GM13977 (cell line): ENCODE measurements at places on chromosomes 1 and 21.

DNA sequence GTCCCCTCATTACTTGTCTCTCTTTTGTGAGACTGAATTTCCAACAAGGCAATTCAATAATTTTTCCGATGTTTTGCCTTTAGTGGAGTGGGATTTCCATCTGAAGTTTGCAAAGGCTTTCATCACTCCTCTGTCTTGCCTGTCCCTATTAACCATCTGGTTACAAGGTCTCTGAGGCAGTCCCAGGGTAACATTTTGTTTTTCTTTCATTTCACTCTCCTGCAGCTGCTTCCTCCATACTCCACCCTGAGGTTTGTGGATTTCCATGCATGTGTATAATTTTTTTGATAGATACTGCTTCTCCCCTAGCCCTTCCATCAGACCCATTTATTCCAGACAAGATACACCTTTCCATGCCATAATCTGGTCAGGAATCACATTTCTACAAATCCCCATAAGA lies 366.8 kb downstream of the PTBP2 start:
- no peak for DNase-seq

GRCh38 chr21:36719614-36720013 lies 20.7 kb downstream of the SIM2 start:
- no peak for DNase-seq

GRCh38 chr1:205967554-205968335 lies 24.5 kb upstream of the SLC26A9 start:
- no peak for DNase-seq

- no peak for DNase-seq
Measured at GRCh38 chr1:7873801-7874795, 21.2 kb upstream of the UTS2 start.

- DNase-seq, result no peak
Measured at GRCh38 chr1:20124456-20125057, 5.2 kb upstream of the PLA2G2D start.

DNA sequence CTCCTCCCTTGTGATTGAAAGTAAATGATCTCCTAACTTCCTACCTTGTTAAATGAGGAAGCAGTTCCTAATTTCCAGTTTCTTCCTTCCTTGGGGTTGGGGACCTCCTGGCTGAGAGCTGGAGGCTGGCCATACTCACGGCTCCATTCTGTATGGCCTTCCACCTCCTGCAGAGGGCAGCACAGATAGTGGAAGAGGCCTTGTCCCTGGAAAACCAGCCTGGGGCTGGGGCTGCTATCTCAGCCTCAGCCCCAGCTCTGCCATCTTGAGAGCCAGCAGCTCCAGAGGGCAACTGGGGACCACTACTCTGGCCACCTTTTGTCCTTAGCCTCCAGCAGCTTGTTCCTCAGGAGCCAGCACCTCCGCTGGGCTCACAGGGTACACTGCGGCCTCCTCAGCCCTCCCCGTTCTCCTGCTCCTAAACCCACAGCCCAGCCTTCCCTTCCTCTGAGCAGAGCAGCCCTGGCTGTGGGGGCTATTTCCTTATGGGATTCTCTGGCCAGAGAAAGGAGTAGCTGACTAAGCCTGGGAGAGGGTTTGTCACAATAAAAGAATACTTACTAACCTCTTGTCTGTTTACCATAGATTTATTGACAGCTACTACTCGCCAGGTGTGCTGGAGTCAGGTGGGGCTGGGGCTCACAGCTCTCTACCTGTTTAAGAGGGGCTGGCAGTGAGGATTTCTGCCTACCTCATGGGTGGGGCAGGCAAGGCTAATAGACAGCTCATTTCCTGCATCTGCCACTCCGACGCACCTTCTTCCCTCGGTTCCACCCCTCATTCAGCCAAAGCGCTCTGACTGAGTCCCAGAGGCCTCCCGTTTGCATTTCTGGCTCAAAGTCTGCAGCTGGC lies 6.3 kb downstream of the TMEM234 start:
- DNase-seq, result peak; percentile 61

GRCh38 chr1:223724376-223724775 lies 12.0 kb downstream of the CAPN2 start:
- DNase-seq, result no peak

DNA sequence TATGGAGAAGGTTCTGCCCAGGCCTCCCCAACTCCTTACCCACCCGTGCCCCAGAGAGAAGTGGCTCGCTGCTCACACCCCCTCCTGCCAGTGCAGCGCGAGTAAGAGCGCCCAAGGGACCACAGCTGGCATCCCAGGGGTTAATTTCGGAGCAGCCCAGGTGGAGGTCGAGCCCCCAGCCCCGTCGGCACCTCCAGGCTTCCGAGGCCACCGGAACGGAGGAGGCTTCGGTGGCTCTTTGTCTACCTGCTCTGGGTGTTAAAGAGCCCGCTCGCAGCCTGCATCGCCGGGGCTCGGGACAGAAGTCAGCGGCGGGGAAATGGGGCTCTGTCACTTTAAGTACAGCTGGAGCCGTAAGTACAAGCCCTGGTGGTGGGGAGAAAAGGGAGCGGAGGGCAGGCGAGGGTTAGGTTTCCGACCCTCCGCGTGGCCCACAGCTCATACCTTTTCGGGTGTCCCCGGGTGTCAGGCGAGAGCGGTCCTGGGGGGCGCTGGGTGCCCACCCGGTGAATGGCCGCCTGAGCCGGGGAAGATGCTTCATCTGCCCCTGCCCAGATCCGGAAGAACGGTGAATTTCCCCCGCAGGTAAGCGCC lies 89.4 kb upstream of the IPO9 start:
- DNase-seq, result peak; percentile 58

GRCh38 chr1:12453400-12454343 lies 164.3 kb downstream of the DHRS3 start:
- DNase-seq, result no peak

DNA sequence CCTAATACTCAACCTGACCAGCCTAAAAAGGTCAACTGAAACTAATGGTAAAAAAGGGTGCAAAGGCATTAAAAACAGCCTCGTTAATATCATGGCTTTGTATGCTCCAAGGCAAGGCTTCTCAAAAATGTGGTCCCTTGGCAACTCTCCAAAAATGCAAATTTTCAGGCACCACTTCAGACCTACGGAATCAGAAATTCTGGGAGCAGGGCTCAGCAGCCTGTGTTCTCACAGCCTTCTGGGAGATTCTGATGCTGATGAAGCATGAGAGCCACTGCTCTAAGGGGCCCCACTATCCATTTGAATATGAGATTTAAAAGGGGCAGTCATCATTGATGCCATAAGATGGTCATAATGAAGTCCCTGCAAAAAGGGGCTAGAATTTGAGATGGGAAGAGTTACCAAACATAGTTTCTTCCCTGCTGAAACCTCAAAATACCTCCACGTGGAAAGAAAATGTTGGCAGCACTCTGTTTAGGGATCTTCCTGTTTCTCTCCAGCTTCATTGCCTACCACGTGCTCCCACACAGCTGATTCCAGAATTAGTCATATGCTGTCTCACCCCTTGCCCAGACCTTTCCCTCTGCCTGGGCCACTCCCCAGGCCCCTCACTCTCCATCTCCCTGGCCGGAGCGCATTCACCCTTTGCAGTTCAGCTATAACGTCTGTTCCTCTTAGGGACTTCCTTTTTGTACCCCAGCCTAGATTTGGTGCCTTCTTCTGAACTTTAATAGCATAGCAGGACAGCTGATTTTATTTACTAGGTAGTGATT lies 46.7 kb downstream of the PHC2 start:
- no peak for DNase-seq

GRCh38 chr1:59315529-59316463 lies 18.9 kb downstream of the FGGY start:
- no peak for DNase-seq

GRCh38 chr1:226100436-226101391 lies 38.2 kb downstream of the H3-3A start:
- DNase-seq, result no peak

- no peak for DNase-seq
Measured at GRCh38 chr21:35095859-35096291, 46.8 kb upstream of the RUNX1 start.

- DNase-seq, result no peak
Measured at GRCh38 chr1:169707912-169708604, 3.4 kb downstream of the SELL start.

DNA sequence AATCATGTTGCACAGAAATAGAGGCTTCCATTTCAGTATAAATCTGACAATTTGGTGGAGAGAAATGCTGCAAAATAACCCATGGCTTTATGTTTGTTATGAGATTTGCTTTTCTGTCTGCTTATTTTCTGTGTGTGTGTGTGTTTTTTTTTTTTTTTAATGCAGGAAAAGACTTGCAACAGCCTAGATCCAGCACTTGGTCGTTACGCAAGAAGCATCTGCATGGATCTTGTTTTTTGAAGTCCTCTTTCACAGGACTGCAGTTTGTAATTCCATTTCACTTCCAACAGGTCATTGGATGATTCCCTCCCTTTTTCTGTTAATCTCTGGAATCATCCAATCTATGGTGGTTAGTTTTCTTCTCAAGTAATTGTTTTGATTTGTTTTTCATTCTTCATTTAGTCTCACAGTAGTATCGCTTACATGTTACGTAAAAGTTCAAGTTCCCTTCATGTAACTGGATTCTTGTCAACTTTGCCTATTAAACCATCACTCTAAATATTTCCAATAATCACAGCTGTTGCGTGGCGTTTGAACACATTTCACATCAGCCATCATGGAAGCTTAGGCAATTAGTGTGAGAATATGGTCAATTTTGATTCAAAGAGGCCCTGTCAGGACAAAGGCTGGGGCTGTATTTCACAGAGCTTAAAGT lies 312.9 kb downstream of the NFIA start:
- DNase-seq, result no peak

GRCh38 chr1:205448540-205449253 lies 7.1 kb downstream of the BLACAT1 start:
- DNase-seq, result no peak

DNA sequence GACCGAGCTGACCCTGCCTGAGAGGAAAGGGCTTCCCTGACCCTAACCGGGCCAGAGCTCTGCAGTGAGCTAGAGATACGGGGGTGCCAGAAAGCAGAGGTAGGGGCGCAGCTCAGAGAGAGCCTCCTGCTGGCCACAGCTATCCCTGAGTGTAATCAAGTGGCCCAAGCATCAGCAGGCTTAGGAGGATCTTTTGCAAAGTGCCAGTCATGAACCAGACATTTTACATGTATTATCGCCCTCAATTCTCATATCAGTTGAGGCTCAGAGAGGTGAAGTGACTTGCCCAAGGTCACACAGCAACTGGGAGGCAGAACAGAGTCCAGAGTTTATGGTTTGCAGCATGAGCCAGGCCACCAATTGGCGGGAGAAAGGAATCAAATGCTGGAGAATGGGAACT lies 7.0 kb upstream of the ID3 start:
- DNase-seq, result no peak

DNA sequence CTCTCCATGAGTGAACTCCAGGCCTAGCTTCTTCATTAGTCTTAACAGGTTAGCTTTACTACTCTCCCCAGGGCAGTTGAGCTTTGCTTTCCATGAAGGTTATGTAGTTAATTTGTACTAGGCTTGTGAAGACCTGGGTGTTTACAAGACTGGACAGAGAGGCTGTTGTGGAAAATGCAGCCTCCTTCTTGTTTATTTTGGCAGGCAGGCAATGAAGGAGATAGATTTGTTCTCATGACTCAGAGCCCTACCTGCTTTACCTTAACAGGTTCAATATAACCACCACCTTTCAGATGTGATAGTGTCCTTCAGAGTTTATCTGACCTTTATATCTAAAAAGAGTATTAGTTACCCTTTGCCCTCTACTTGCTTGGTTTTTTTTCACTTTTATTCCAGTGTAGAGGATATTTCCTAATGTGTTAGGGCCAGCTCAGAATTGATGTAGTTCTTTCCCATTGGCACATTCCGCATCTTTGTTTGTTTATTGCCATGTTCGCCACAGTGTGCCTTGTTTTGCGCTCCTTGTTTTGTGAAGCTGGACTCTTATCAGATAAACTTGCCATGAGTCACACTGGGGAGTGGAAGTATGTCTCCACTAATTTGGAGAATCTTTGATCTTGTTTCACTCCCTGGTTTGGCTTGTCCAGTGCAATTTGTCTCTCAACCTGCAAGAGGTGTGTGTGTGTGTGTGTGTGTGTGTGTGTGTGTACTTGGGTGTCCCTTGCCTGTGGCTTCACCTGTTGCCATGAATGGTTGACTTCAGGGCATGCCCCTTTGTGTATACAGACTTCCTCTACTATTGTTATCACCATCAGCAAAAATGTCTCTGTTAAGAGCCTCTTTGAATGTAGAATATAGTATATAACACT lies 87.4 kb upstream of the MACF1 start:
- DNase-seq, result no peak

- peak; percentile 65 for DNase-seq
Measured at GRCh38 chr1:236058141-236058934, 6.6 kb downstream of the NID1 start.

GRCh38 chr21:34908419-34909055 lies 140.6 kb downstream of the RUNX1 start:
- no peak for DNase-seq

DNA sequence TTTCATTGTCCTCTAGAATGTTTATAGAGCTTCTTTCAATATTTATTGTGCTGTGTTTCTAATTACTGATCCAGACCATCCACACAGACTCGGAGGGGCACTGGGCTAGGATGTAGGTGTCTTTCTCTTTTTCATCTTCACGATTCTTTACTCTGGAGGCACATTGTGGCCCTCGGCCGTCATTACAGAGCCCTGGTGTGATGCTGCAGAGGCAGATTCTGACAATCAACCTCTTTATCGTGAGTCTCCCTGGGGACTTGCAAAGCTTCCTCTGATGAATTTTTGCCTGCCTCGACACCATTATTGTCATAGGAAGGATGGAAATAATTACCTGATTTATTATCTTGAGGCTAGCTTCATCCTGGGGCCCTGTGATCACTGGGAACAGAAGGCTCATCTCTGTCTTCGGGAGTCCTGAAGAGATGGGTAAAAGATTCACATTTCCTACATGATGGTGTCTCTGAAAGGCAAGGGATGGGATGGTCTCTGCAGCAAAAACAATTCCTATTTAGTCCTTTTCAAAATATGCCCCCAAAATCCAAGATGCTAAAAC lies 89.4 kb downstream of the SEC16B start:
- DNase-seq, result no peak

DNA sequence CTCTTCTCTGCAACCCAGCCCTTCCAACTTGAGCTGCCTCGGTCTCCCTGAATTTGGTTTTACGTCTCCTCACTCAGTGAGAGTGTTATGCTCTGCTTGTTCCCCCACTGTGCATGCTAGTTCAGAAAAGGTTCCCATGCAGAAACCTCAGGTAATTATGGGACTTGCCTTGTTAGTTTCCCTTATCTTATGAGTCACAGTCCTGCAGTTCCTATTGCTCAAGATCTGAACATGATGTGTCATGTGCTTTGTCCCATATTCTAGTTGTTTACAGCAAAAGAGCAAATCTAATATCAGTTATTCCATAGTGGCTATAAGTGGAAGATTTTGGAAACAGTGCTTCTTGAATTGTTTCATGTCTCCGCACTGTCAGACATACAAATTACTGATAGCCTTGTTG lies 74.4 kb downstream of the DUSP10 start:
- DNase-seq, result peak; percentile 8
